ENCODE measurements at places on chromosomes 2 and 18. TPM values are rescaled to one million over a fixed set of nuclear protein-coding genes. Genes with fewer than 3 reads are reported as not detected.

DNA sequence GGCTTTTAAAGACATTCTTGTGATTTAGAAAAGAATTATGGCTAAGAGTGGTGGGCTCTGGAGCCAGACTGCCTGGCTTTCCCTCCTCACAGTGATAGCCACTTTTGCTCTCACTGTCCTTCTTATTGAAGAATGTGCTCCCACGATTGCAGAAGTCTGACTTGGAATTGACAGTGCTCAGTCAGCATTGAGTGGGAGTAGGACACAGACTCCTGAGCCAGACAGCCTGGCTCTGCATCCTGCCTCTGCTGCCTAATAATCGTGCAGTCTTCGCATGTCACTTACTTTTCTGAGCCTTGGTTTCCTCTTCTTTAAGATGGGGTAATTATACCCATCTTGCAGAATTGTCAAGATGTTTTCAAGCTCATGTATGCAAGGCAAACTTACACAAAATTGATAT is 23.3 kb downstream of the SPATS2L start:
- no peak for DNase-seq

DNA sequence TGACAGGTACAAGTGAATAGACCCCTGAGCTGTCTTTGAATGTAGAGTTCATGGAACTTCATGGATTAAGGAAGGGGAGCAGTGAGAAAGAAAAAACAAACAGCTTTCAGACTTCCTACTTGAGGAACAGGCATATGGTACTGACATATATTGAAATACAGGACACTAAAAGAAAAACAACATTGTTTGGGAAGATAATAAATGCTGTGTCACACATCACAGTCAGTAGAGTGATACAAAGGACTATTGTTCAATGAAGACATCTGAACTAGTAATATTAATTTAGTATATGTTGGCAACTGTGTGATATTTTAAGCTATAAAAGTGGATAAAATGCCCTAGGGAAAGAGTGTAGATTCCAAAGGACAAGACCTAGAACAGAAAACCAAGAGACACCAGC is 3.3 kb downstream of the DSC2 start:
- no peak for DNase-seq

The C2orf42 gene
- total RNA-seq, result 16.7 TPM

DNA sequence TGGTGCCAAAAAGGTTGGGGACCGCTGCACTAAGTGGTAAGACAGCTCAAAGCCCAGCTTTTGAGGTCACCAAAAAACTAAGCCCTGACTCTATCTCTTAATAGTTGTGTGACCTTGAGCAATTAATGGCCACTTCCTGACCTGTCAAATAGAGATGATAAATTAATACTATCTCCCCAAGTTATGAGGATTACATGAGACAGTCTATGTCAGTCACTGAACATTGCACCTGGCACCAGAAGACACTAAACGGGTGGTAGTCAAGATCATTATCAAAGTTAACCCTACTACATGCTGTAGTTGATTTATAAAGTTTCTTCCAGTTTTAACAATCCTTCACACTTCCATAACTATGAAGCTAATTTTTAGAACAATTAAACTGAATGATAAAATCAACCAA is 36.5 kb downstream of the STPG4 start:
- no peak for DNase-seq

DNA sequence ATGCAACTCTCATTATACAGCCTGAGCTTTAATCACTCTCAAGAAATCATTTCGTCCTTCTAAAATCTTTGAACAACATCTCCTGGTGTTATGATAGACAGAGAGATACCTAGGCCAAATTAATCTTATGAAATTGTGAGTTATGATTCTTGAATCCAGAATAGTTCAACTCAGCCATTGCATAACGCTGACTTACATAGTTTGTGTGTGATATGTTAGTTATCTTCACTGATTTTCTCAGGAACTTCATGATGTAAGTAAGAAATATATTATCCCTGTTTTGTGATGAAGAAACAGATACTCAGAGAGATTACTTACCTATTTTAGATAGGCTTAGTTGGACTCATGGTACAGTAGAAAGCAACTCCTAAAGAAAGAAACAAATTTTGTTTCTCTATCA is 684.4 kb downstream of the ZEB2 start:
- DNase-seq, result no peak

- no peak for DNase-seq
These were observed 38.2 kb downstream of the DNAJC10 start for GRCh38 chr2:182754231-182754630.

DNA sequence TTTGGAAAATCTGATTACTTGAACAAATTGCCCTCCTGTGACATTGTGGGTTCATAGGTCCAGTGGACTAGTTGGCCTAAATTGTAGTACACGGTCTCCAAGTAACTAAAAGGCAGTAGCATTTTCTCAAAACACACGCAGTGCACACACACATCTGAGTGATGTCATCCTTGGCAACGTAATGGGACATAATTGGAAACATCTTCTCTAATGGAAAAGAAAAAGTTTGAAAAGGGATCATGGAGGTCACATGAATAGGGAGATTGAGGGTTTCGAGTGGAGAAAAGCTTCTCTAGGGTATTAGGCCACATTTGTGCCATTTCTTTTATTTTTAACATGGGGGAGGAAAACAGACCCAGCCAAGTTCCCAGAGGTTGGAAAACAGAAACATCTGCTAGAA is 93.3 kb downstream of the MAP4K4 start:
- DNase-seq, result no peak

The TLX2 gene
- total RNA-seq, result not detected

GRCh38 chr2:140589273-140589672 is 1541.5 kb downstream of the LRP1B start:
- no peak for DNase-seq

The ADAM23 gene
- 1.2 TPM for total RNA-seq

- DNase-seq, result no peak
These were observed 873.8 kb upstream of the GCFC2 start for GRCh38 chr2:76584474-76584873.

The XDH gene
- not detected for total RNA-seq

DNA sequence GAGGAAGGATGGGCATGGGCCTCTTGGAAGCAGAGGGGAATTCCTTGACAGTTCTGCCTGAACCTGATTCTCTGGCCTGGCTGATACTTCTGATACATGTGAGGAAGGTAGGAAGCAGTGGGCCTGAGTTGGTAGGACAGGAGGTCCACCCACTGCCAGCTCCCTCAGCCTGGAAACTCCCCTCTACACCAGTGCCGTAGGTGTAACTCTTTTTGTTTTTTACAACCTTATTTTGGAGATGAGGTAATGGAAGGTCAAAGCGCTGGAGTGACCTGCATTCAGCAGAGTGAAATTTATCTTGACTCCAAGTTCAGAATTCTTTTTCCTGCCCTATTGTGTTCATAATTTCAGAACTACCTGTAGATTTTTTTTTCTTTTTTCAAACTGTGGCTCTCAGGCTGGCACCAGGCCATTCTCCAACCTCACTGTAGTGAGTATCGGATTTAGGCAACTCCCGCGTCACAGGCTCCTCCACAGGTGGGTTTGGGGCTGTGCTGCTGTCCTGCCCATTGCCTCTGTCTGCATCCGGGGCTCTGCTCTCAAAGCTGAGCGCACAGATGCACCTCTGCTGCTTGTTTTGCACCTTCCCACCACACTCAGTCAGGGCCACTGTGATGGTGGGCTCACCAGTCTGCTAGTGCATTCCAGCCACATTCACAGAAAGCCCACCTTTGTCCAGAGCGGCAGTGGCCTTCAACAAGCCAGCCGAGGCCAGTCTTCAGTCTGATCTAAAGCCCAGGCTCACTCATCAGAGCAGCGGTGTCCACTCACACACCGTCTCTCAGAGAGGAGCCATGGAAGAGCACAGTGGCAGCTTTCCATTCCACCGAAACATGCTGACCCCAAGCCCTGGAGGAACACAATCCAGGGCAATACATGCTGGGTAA is 87.2 kb downstream of the UXS1 start:
- no peak for DNase-seq

GRCh38 chr2:16817305-16818202 is 151.9 kb upstream of the CYRIA start:
- no peak for DNase-seq

GRCh38 chr2:183459466-183459865 is 335.2 kb downstream of the NUP35 start:
- no peak for DNase-seq

DNA sequence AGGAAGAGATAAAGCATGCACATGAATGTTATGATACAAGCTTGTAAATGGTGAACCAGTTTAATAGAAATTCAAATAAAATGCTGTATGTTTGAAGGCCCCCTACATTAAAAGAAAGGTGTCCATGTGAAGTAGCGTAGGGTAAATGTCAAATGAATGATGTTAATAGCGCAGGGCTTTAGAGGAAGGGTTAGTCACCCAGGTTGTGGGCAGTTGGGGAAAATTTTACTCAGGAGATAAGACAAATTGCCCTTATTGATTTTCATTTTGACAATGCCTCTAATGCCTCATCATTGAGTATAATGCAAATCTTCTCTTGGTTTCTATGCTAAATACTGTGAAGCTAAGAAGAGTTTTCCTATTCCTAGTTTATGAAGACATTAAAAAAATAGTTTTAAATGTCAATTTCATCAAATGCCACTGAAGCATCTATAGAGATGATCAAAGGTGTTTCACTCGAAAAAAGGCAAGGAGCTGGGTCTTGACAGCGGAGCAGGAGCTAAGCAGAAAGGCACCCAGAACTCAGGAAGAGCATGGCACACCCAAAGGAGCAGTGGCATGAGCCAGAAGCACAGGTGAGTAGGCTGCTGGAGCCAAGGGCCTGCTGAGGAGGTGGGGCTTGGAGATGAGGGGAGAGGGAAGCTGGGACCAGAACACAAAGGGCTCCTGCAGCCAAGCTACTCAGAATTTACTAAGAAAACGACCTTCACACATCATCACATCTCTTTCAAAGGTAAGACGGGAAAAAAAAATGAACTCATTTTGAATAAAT is 129.3 kb upstream of the ACKR3 start:
- no peak for DNase-seq

The RAX gene
- total RNA-seq, result not detected

DNA sequence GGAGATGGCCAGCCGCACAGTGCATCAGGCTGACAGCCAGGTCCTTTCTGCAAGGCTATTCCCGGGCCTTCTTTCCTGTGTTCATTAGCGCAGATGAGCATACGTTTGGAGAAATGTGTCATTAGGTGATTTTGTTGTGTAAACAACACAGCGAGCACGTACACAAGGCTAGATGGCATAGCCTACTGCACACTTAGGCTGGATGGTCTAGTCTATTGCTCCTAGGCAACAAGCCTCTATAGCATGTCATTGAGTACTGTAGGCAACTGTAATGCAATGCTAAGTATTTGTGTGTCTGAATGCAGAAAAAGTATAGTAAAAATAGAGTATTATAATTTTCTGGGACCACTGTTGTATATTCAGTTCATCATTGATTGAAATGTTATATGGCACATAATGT is 50.9 kb upstream of the PHLPP1 start:
- DNase-seq, result no peak
